Neural crest cell (in vitro differentiated cells): ENCODE measurements at places on chromosomes 3 and 15.

DNA sequence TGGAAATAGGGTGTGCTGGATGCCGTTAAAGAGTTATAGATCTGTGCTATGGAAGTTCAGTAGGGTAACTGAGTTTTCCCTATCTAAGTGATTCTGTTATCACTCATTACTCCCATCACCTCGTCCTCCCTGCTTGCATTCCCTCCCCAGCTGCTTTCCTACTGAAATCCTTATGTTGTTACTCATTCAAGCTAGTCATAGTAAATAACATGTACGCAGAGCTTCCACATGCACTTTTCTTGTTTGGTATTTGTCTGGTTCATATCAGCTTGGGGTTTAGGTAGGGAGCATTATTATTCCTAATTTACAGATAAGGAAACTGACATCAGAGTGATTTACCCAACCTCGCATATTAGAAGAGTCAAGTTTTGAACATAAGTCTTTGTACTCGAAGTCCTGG, 135.1 kb downstream of the HCN4 start:
- no peak overlapping the region for H3K27ac ChIP-seq
- H3K27me3 ChIP-seq, result no peaks in the 10 kb centered on the region
- H3K4me3 ChIP-seq, result no peak overlapping the region
- peaks cover 17% of the 10 kb centered on the region for H3K36me3 ChIP-seq
- DNase-seq, result no peak

DNA sequence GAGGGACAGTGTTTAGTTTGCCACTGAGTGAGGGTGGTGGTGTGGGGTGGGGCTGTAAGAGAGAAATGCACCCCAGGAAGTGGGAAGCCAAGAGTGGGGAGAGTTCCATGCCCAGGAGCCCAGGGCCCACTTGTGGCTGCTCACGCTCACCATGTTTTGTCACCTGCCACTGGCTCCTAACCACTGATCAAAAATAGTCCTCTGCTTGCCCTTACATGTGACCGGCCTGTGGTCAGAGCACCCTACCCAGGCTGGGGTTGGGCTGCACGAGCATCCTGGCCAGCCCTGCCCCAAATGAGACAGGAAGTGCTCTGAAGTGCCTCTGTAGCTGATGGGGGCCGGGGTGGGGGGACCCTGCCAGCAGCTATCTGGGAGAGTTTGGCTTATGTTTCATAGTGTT, 216.3 kb downstream of the RPLP1 start:
- no peak overlapping the region for H3K4me3 ChIP-seq
- H3K4me1 ChIP-seq, result peaks cover 11% of the 10 kb centered on the region
- no peaks in the 10 kb centered on the region for H3K36me3 ChIP-seq

DNA sequence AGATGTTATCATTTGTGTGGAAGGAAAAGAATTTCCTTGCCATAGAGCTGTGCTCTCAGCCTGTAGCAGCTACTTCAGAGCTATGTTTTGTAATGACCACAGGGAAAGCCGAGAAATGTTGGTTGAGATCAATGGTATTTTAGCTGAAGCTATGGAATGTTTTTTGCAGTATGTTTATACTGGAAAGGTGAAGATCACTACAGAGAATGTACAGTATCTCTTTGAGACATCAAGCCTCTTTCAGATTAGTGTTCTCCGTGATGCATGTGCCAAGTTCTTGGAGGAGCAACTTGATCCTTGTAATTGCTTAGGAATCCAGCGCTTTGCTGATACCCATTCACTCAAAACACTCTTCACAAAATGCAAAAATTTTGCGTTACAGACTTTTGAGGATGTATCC, 15.1 kb downstream of the KLHL24 start:
- H3K27me3 ChIP-seq, result no peaks in the 10 kb centered on the region
- H3K4me1 ChIP-seq, result no peaks in the 10 kb centered on the region
- H3K36me3 ChIP-seq, result peaks cover 36% of the 10 kb centered on the region
- H3K4me3 ChIP-seq, result no peak overlapping the region
- no peak overlapping the region for H3K27ac ChIP-seq

DNA sequence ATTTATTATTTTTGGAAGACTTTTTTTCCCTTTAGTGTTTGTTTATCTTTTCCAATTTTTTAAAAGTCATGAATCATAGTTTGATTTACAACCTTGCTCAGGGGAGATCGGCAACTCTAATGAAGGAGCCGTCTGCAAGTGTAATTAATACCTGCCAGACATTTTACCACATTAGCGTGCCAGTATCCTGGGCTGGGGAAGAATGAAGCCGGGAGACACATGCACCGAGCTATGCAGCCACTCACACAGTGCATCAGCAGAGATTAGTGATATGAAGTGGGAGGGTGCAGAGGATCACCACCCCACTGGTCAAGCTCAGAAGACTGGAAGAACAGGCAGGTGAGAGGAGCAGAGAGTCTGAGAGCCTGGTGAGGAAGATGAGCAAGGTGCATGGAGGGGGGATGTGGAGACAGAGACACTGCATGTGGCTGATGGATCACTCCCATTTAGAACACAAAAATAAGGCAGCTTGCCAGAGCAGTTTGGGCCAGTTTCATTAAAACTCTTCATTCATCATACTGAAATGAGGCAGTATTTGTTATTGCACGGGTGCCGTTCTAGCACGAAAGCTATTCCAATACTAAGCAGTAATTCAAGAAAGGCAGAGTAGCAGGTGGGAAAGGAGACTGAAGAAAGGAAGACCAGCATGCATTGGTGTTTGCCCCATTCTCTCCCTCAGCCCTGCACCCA, 821.6 kb downstream of the TUSC7 start:
- no peaks in the 10 kb centered on the region for H3K27me3 ChIP-seq
- H3K27ac ChIP-seq, result no peak overlapping the region
- no peaks in the 10 kb centered on the region for H3K4me1 ChIP-seq
- no peak overlapping the region for H3K4me3 ChIP-seq
- DNase-seq, result no peak

GRCh38 chr3:135736740-135737139, 228.8 kb upstream of the PPP2R3A start:
- no peak overlapping the region for H3K4me3 ChIP-seq
- H3K4me1 ChIP-seq, result peaks cover 29% of the 10 kb centered on the region
- H3K27me3 ChIP-seq, result no peaks in the 10 kb centered on the region
- H3K36me3 ChIP-seq, result peaks cover 10% of the 10 kb centered on the region
- no peak for DNase-seq

DNA sequence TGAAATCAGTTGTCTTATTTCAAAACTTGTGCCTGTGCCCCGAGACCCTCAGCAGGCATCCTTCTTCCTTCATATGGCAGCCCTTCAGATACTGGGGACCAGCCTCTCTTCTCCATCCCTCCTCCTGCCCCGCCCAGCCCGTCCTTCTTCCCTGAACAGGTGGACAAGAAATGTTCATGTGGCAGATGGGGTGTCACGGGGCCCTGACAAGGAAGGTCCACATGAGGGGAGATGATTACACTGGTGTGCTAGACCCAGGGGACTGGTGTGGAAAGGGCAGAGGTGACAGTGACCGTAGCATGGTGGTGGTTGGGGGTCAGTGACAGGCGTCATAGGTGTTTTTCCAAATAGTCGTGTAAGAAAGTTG, 150.9 kb downstream of the CHDH start:
- no peak for DNase-seq
- no peaks in the 10 kb centered on the region for H3K4me1 ChIP-seq
- H3K27ac ChIP-seq, result no peak overlapping the region
- no peak overlapping the region for H3K4me3 ChIP-seq

GRCh38 chr15:29438703-29439055, 169.1 kb upstream of the NSMCE3 start:
- H3K36me3 ChIP-seq, result no peaks in the 10 kb centered on the region
- H3K27me3 ChIP-seq, result no peaks in the 10 kb centered on the region
- no peak overlapping the region for H3K4me3 ChIP-seq
- peaks cover 6% of the 10 kb centered on the region for H3K4me1 ChIP-seq

DNA sequence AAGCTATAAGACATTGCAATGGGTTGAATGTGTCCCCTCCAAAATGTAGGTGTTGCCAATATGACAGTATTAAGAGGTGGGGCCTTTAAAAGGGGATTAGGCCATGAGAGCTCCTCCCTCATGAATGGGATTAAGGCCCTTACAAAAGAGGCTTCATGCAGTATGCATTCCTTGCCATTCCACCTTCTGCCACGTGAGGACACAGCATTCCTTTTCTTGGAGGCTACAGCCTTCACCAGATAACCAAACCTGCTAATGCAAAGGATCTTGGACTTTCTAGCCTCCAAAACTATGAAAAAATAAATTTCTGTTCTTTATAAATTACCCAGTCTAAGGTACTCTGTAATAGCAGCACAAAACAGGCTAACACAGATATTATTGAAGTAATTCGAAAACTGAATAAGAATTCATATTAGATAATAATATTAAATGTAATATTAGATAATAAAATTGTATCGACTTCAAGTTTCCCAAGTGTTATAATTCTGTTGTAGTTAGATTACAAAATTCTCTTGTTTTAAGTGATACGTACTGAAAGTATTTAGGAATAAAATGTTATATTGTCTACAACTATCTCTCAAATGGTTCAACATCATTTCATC, 29.4 kb upstream of the ATP8B4 start:
- H3K4me3 ChIP-seq, result no peak overlapping the region
- DNase-seq, result peak; percentile 16
- H3K27ac ChIP-seq, result no peak overlapping the region
- H3K27me3 ChIP-seq, result no peaks in the 10 kb centered on the region
- peaks cover 4% of the 10 kb centered on the region for H3K4me1 ChIP-seq
- no peaks in the 10 kb centered on the region for H3K36me3 ChIP-seq

- H3K27me3 ChIP-seq, result no peaks in the 10 kb centered on the region
- H3K36me3 ChIP-seq, result no peaks in the 10 kb centered on the region
- no peak for DNase-seq
- no peak overlapping the region for H3K4me3 ChIP-seq
- H3K27ac ChIP-seq, result peak overlapping the region; percentile 69
These were observed 418.8 kb downstream of the EPHB1 start for GRCh38 chr3:135213822-135214221.

DNA sequence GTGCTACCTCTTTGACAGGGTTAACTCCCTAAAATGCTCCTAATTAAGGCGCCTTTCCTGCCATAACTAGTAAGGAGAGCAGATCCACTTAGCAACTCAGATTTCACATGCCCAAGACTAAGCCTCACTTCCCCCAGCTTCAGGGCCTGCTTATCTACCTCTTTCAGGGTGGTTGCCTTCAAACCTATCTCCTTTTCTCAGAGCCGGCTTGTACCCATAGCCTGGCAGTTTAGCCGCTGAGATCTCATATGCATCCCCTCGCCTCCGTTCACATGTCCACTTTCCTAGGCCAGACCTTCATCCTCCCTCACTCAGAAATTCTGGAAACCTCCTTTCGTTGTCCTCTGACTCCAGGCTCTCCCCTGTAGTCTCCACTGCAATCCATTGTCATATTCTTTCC, 1.0 kb upstream of the FSTL1 start:
- peaks cover 37% of the 10 kb centered on the region for H3K4me1 ChIP-seq
- DNase-seq, result no peak
- peak overlapping the region; percentile 3 for H3K27ac ChIP-seq
- peak overlapping the region; percentile 75 for H3K4me3 ChIP-seq
- no peaks in the 10 kb centered on the region for H3K27me3 ChIP-seq

DNA sequence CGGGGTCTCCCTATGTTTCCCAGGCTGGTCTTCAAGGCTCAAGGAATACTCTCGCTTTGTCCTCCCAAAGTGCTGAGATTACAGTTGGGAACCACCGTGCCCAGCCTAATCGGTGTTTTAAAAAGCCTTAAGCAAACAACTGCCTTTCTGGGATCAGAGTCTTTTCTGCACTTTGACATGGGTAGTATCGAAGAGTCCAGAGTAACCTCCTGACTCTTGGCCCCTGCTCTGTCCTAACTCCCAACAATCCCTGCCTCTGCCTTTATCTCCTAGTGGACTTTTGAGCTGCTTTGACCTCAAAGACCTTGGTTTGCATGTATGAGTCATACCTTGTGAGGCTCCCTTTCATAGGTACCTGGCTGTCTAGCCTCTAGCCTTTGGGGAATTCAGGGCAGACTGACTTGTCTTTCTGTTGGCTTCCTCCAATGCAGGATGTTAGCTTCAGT, 21.0 kb upstream of the HACD2 start:
- H3K27me3 ChIP-seq, result no peaks in the 10 kb centered on the region
- no peak overlapping the region for H3K4me3 ChIP-seq
- DNase-seq, result no peak
- peaks cover 3% of the 10 kb centered on the region for H3K36me3 ChIP-seq
- peaks cover 4% of the 10 kb centered on the region for H3K4me1 ChIP-seq
- H3K27ac ChIP-seq, result no peak overlapping the region

DNA sequence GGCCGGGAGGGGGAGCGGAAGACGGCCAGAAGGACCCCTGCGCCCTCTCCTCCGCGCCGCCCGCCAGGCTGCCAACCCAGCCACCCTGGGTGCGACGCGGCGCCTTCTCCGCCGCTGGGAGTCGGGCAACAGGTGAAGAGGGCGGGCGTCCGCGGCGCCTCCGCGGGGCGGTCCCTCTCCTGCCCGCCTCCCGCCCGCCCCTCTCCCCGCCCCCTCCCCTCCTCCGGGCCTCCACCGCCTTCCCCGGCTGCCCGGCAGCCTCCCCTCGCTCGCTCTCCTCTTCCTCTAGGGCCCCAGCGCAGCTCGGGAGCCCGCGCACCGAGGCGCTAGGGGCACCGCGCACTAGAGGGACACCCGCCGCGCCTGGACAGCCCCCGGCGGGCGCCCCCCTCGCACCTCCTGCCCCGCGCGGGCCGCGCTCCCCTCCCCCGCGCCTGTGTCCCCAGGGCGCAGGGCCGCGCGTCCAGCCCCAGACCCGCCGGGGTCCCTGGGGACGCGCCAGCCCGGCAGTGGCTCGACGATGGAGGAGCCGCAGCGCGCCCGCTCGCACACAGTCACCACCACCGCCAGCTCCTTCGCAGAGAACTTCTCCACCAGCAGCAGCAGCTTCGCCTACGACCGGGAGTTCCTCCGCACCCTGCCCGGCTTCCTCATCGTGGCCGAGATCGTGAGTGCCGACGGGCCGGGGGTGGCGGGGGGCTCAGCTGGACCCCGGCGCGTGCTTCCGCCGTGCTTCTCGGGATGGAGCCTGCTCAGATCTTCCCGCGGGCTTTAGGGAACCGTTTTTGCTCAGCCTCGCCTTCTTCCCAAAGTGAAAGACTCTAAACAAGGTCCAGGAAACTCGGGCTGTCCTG, at the start of gene CMTM8:
Gene CMTM8, plus strand, starts transcription at position 228 of the 854 bp plus-strand sequence. Its CDS starts 293 bp downstream, at position 521.
- peak; percentile 39 for DNase-seq
- peaks cover 20% of the 10 kb centered on the region for H3K4me1 ChIP-seq
- H3K27ac ChIP-seq, result no peak within 1 kb of the TSS

DNA sequence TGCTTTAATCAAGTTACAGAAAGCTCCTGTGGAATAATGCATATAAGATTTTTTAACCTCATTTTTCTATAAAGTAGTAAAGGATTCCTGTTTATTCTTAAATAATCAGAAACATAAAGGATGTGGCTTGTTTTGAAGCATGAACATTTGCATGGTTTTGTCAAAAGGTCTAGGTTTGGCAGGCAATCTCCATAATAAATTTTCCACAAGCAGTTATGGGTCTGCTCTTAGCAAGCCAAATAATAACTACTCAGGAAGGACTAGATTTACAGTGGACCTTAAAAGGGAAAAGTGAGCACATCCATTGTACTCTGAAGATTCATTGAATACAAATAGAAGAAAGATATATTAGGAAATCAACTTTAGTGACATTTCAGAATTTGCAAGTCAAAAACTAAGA, 407.3 kb upstream of the CBLB start:
- no peak overlapping the region for H3K4me3 ChIP-seq
- H3K4me1 ChIP-seq, result no peaks in the 10 kb centered on the region
- H3K27me3 ChIP-seq, result no peaks in the 10 kb centered on the region
- no peak overlapping the region for H3K27ac ChIP-seq
- no peaks in the 10 kb centered on the region for H3K36me3 ChIP-seq

GRCh38 chr3:186842426-186843038, at the start of gene ADIPOQ:
ADIPOQ (plus strand) TSS chr3:186842710; CDS start chr3:186853059, 10,349 bp downstream.
- no peak for DNase-seq
- no peak within 1 kb of the TSS for H3K27ac ChIP-seq
- no peaks in the 10 kb centered on the region for H3K36me3 ChIP-seq

- H3K27ac ChIP-seq, result no peak overlapping the region
- peaks cover 17% of the 10 kb centered on the region for H3K27me3 ChIP-seq
- peaks cover 6% of the 10 kb centered on the region for H3K4me1 ChIP-seq
- no peak overlapping the region for H3K4me3 ChIP-seq
- no peak for DNase-seq
These were observed 24.8 kb upstream of the ACTC1 start for GRCh38 chr15:34820110-34820509.
